Right ventricle myocardium inferior (tissue), 1 donor: ENCODE measurements at places on chromosomes 6 and 20.

GRCh38 chr6:89035252-89036101, 45.1 kb upstream of the PNRC1 start:
- peak; percentile 81 for DNase-seq

- DNase-seq, result no peak
Measured at GRCh38 chr6:5766260-5766659, 240.5 kb downstream of the NRN1 start.

- no peak for DNase-seq
Measured at GRCh38 chr20:11248011-11248409, 574.2 kb upstream of the JAG1 start.

- DNase-seq, result no peak
Measured at GRCh38 chr20:62551407-62552323, 75.9 kb upstream of the GATA5 start.

GRCh38 chr6:44275749-44276648, 5.7 kb downstream of the TMEM151B start:
- DNase-seq, result no peak

DNA sequence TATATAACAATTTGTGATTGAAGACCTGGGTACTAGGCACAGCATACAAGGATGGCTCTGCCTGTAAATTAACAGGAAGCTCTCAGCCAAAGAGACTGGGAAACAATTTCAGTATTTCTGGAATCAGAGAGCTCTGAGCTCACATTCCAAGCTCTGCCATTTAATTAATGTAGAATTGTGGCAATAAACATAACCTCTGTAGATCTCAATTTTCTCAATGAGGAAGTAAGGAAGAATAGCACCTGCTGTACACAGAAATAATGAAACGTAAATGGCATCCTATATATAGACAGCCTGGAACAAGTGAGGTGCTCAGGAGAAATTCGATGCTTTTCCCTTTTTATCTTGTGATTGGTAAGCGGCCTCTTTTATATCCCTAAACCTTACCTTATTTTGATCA, 538.5 kb upstream of the JAG1 start:
- no peak for DNase-seq

- no peak for DNase-seq
Measured at GRCh38 chr6:126170978-126171382, 168.9 kb upstream of the CENPW start.

GRCh38 chr6:111150577-111150976, 63.3 kb downstream of the SLC16A10 start:
- DNase-seq, result no peak

GRCh38 chr20:49622243-49622642, 54.3 kb upstream of the PTGIS start:
- DNase-seq, result no peak

DNA sequence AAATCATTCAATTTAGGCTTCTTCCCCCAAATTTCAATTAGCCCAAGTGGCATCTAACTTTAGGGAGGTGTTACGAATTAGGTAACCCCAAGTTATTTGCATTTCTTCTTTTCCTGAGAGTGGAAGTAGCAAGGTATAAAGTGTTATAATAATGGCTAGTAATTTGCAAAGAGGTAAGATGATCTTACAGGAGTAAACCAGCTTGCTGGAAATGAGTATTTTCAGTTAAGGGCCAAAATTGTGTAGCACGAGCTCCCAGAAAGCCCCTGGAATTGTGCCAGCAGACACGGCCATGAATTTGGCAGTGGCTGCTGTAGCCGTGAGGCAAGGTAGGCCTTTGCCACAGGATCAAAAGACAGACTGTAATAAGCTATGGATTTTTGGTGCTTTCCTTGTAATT, 38.0 kb downstream of the CITED2 start:
- no peak for DNase-seq

DNA sequence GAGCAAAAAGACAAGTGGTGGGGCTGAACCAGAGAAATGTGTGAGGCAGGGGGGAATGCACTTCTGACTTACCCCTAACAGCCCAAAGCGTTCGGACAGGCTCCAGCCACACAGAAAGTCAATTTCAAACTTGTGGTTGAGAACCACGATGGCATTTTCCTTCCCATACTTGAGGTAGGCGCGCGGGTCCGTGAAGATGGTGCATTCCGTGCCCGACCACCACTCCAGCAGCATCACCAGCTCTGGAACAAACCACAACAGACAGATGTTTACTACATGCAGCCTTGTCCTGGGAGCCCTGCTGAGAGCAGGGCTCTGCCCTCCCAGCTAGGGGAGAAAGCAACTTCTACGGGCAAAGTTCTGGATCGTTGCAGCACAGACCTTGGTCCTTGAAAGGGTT, 107.7 kb downstream of the AGPAT4 start:
- DNase-seq, result no peak

DNA sequence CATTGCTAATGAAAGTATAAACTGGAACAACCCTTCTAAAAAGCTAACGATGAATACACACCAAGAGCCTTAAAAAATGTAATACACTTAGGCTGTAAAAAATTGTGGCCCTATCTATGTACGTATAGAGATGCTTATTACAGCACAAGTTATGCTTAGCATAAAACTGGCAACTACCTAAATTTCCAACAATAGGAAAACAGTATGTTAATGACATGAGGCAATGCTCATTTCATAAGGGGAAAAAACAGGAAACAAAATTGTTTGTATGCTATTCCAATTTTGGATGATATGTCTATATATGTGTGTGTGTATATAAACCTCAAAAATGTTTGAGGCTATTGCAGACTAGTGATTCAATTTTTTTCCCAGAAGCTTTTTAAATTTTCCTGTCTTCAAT, 82.5 kb downstream of the DTNBP1 start:
- DNase-seq, result no peak

DNA sequence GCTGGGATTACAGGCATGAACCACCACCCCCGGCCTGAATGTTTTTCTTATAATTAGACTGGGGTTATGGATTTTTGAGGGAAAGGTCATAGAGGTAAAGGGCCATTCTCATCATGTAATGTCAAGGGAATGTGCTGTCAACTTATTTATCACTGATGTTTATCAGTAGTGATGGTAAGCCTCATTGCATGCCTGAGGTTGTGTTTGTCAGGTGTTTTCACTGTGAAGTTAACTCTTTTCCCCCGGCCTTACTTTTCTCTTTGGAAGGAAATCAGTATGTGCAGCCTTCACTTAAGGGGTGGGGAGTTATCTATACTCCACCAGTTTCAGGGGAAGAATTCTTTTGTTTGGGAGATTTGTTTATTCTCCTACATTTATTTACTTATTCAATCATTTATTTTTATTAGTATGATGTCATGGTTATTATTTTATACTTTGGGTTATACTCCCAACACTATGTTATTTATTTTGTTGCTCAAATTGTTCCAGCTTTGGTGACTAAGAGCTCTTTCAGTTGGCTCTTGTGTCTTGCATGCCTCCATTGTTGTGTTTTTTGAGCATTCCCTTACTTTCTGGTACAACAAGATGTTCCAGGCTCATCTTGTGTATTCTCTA, 2.8 kb upstream of the SLC17A5 start:
- no peak for DNase-seq

DNA sequence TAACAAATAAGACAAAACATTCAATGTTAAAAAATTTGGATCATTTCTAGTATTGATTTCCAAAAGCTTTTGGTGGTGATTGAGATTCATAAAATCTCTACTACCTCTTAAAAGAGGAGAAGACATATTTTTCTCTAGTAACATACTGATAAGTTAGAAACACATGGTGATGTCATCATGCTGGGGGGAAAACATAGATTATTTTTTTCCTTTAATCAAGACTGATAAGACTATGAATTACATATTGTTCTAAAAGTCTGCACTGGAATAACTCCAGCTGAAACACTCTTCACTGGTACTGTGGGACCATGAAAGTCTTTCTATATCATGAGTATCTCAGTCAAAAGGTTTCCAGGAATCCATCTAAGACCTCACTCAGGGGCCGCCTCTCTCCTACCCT, 515.8 kb downstream of the PRKN start:
- DNase-seq, result no peak

- DNase-seq, result no peak
Measured at GRCh38 chr6:28081486-28081751, 1.1 kb downstream of the ZNF165 start.

GRCh38 chr6:89400912-89401399, 11.1 kb downstream of the RRAGD start:
- DNase-seq, result no peak

DNA sequence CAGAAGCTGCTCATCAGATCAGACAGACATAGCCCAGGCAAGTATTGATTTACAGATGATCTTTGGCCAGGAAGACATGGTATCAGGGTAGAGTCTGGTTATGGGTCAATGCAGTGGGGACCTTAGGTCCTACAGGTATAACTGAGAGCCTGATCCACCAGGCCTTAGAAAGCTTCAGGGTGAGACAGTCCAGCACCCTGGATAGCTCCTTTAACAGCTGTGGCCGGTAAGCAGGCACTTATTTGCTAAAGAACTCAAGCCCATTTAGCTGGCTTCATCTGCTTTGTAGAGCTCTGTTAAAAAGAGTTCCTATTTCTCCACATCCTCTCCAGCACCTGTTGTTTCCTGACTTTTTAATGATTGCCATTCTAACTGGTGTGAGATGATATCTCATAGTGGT, 39.6 kb downstream of the ESR1 start:
- no peak for DNase-seq

GRCh38 chr6:27442932-27443331, 30.0 kb downstream of the ZNF184 start:
- no peak for DNase-seq

DNA sequence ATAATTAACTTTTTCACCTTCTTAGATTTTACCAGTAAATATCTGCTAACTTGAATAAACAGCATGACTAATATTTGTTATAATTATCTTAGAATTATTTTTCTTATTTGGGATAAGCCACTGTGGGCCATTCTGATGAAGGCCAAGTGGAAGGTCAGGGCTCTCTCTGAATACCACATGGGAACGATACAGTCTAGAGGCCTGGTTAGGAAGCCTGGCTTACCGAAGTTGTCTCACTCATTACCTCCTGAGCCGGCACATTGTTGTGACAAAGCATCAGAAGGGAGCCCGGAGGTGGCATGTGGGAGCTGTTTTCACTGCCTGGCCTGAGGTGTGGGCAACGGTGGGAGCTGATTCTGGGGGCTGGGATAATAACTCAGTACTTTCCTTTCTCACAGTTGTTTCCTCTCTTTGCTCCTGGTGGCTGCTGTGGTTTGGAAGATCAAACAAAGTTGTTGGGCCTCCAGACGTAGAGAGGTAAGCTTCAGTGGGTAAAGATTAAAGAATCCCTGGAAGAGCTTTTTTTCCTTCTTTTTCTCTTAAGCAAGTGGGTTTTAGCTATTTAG, 29.2 kb downstream of the GFRA4 start:
- no peak for DNase-seq

GRCh38 chr6:131958542-131959470, 7.6 kb upstream of the CCN2 start:
- DNase-seq, result no peak

- DNase-seq, result peak; percentile 78
Measured at GRCh38 chr6:151067684-151068596, 171.8 kb upstream of the AKAP12 start.

DNA sequence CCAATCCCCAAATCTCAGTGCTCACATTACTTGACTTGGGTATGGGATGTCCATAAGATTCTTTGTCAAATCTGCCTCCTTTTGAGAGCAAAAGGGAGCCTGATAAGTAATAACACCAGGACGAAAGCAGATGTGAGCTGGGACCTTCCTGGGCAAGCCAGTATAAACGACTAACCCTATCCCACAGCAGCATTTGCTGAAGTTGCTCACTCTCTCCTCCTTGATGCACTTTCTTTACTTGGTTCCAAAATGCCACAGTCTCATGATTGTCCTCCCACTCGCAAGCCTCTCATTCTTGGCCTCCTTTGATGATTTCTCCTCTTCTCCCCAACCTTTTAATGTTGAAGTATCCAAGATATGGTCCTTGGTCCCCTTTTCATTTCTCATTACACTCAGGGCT, 44.7 kb upstream of the TAGAP start:
- DNase-seq, result no peak

DNA sequence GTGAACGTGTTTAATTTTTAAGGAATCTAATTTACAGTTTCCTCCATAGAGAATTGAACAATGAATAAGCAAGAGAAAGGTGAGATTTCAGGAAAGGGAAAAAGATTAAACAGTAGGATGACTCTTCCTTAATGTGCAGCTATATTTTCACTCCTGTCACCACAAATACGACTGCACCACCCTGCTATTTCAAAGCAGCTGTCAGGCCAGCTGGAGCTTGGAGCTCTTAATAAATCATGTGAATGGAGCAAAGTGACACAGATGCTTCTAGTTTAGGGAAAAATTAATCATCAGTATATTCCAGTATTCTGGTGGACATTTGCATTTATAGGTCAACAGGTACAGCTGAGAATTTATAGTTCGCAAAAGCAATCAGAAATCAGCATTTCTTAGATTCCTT, 56.5 kb upstream of the PKIB start:
- no peak for DNase-seq

GRCh38 chr6:14975471-14975817, 270.4 kb upstream of the JARID2 start:
- DNase-seq, result no peak

DNA sequence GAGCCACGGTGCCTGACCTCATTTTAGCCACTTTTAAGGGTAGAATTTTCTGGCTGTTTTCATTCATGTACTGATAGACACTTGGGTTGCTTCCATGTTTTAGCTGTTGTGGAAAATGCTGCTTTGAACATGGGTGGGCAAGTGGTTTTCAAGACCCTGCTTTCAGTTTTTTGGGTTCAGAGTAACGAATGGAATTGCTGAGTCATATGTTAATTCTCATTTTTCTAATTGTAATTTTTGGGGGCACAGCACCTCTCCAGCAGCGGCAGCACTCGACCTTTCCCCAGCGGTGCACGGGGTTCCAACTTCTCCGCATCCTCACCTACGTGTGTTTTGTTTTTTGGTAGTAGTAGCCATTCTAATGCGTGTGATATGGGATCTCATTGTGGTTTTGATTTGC, 5.4 kb downstream of the NQO2 start:
- no peak for DNase-seq
